CD8-positive, alpha-beta memory T cell (primary cell): ENCODE measurements at places on chromosomes 13 and 19.

GRCh38 chr13:88895261-88895941 is 1224.2 kb downstream of the SLITRK5 start:
- no peaks in the 10 kb centered on the region for H3K36me3 ChIP-seq
- DNase-seq = no peak
- no peak overlapping the region for H3K4me3 ChIP-seq
- H3K27ac ChIP-seq = no peak overlapping the region
- H3K27me3 ChIP-seq = no peaks in the 10 kb centered on the region

- H3K36me3 ChIP-seq = peaks cover 64% of the 10 kb centered on the region
- H3K4me1 ChIP-seq = peaks cover 17% of the 10 kb centered on the region
- H3K4me3 ChIP-seq = no peak overlapping the region
- no peak for DNase-seq
Observed at GRCh38 chr19:54459282-54460229, 4.0 kb downstream of the LENG9 start.

DNA sequence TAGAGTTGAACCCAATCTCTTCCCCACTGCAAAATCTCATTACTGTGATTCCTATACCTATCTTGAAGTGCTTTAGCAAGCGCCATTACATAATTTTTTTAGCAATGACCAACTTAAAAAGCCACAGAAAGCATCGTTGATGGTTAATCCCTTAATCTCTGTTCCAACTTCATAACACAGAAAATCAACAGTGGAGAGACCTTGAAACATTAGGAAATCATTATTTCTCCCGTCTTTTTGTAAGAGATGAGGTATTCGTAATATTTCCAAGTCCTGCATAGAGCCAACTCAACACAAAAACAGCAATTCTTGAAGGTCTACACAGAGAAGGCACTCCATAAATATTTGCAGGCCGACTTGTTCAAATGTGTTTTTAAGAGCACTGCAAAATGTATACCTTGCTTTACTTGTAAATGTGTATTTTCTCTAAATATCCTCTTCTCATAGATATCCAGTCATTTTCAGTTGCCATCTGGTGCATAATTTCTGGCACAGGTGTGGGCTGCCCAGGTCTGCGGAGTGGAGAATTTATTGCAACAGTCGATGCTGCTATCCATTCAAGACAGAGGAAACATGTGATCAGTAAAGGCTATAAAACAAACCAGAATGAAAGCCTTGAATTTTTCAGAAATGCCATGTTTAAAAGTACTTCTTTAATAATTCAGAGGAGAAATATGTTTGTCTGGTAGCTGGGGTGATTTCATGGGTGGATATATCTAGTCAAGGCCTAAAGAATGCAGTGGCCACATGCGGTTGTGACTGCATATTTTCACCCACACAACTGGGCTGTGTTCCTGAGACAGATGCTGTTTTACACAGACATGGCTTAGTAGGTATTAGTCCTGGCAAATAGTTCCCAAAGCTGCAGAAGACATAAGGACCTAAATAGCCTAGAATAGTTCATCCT is 234.3 kb upstream of the STARD13 start:
- H3K4me1 ChIP-seq = no peaks in the 10 kb centered on the region
- H3K27me3 ChIP-seq = no peaks in the 10 kb centered on the region
- H3K4me3 ChIP-seq = no peak overlapping the region

- H3K4me3 ChIP-seq = no peak overlapping the region
- DNase-seq = no peak
- H3K36me3 ChIP-seq = no peaks in the 10 kb centered on the region
- H3K4me1 ChIP-seq = peaks cover 6% of the 10 kb centered on the region
Observed at GRCh38 chr19:2337329-2337707, 8.8 kb downstream of the SPPL2B start.

DNA sequence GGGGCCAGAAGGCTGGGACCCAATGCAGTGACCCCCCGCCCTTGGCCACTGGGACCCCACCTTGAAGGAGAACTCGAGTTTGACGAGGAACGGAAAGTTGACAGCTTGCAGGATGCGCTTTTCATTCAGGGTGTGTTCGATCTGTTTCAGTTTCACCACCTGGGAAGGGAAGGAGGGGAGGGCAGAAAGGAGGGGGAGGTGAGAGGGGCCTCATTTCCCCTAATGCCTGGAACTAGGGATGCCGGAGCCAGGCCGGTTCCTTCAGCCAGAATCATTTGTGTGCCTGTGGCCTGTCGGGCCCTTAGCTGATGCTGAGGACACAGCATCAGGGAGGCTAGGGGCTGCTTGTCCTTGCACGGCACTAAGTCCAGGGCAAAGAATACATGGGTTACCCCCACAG is 12.2 kb upstream of the SAMD1 start:
- H3K4me3 ChIP-seq = no peak overlapping the region
- H3K27ac ChIP-seq = no peak overlapping the region
- peaks cover 11% of the 10 kb centered on the region for H3K36me3 ChIP-seq
- H3K27me3 ChIP-seq = no peaks in the 10 kb centered on the region
- no peaks in the 10 kb centered on the region for H3K4me1 ChIP-seq

GRCh38 chr19:15584541-15585115 is 30.4 kb upstream of the CYP4F8 start:
- DNase-seq = peak; percentile 77
- no peaks in the 10 kb centered on the region for H3K4me1 ChIP-seq
- H3K36me3 ChIP-seq = no peaks in the 10 kb centered on the region
- H3K27me3 ChIP-seq = peaks cover 12% of the 10 kb centered on the region
- no peak overlapping the region for H3K27ac ChIP-seq
- no peak overlapping the region for H3K4me3 ChIP-seq

DNA sequence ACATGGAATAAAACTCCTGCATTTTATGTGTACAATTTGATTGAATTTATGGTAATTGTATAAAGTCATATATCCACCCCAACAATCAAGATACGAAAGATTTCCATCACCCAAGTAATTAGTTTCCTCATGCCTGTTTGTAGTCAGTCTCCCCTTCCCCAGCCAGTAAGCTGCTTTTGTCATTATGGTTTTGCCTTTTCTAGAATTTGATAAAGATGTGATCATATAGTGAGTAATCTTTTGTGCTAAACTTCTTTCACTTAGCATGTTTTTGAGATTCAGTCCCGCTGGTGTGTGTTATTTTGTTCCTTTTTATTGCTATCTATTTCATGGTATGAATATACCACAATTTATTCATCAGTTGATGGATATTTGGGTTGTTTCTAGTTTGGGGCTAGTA is 16.0 kb downstream of the ITM2B start:
- peaks cover 10% of the 10 kb centered on the region for H3K36me3 ChIP-seq
- H3K4me1 ChIP-seq = peaks cover 58% of the 10 kb centered on the region
- DNase-seq = no peak
- H3K27ac ChIP-seq = no peak overlapping the region
- no peak overlapping the region for H3K4me3 ChIP-seq

GRCh38 chr13:23695711-23696464 is 125.7 kb downstream of the TNFRSF19 start:
- peaks cover 9% of the 10 kb centered on the region for H3K4me1 ChIP-seq
- H3K27ac ChIP-seq = no peak overlapping the region
- DNase-seq = peak; percentile 65

GRCh38 chr13:50927701-50928100 is 18.1 kb downstream of the RNASEH2B start:
- peaks cover 22% of the 10 kb centered on the region for H3K36me3 ChIP-seq
- DNase-seq = no peak
- H3K4me3 ChIP-seq = no peak overlapping the region
- no peak overlapping the region for H3K27ac ChIP-seq
- H3K4me1 ChIP-seq = no peaks in the 10 kb centered on the region
- H3K27me3 ChIP-seq = no peaks in the 10 kb centered on the region

DNA sequence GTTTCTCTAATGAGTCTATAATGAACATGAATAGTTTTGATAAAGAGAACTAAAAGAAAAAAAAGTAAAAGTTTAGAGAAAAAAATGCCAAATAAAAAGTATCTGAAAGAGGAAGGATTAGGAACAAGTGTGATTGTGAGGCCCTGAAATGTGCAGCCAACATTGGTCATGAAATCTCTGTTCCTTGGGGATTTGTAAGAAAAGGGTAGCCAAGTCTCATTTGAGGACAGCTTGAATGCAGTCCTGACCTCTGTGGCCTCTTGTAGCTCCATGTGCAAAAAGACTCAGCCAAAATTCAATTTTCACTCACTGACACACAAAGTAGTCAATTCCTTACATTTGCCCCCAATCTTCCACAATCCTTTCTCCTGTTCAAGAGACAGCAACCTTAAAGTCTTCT is 167.9 kb downstream of the KLF12 start:
- no peak overlapping the region for H3K4me3 ChIP-seq
- no peak for DNase-seq
- peaks cover 4% of the 10 kb centered on the region for H3K4me1 ChIP-seq

DNA sequence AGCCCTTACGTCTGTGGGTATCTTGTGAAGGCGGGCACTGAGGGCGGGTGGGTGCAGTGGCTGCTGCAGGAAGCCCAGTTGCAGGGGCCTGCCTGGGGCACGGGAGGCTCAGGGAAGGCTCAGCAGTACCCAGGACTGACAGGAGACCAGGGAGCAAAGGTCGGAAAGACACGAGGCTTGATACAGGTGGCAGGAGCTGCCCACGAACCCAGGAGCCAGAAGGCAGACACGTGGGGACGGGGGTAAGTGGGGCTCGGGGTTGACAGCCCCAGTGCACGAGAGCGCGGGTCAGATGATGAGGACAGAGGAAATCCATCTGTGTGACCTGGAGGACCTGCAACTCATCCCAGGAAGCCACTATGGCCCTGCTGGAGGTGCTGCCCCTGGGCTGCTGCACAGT is 25.3 kb downstream of the ELAVL1 start:
- no peak overlapping the region for H3K4me3 ChIP-seq
- no peaks in the 10 kb centered on the region for H3K27me3 ChIP-seq
- H3K36me3 ChIP-seq = peaks cover 26% of the 10 kb centered on the region

DNA sequence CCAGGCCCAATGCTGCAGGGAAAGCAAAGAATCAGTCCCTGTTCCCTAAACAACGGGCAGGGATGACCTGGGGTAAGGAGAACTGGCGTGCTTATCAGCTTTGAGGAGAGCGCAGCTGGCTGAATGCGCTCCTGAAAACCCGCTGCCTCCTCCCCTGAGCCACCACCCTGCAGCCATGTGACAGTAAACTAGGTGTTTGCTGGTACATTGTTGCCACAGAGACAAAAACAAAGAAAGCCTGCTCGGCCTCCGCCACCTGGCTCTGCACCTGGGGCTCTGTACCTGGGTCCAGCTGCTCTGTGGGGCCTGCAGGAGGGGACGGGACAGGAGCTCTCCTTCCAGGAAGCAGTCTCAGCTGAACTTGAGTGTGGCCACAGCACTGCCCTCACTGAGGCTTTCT is 21.8 kb downstream of the MCF2L start:
- H3K4me1 ChIP-seq = no peaks in the 10 kb centered on the region
- H3K36me3 ChIP-seq = no peaks in the 10 kb centered on the region
- no peak overlapping the region for H3K27ac ChIP-seq

GRCh38 chr13:52447815-52448552 is 2.5 kb downstream of the VPS36 start:
- no peaks in the 10 kb centered on the region for H3K36me3 ChIP-seq
- no peak overlapping the region for H3K4me3 ChIP-seq
- no peak overlapping the region for H3K27ac ChIP-seq
- no peak for DNase-seq

GRCh38 chr19:11418094-11418548 is 993 bp downstream of the RGL3 start:
- no peak overlapping the region for H3K27ac ChIP-seq
- peaks cover 32% of the 10 kb centered on the region for H3K27me3 ChIP-seq
- H3K4me3 ChIP-seq = no peak overlapping the region
- H3K4me1 ChIP-seq = peaks cover 30% of the 10 kb centered on the region
